ENCODE measurements at places on chromosomes 12 and 14.

- DNase-seq: no peak
Observed at GRCh38 chr14:49641697-49642129, 6.7 kb upstream of the DNAAF2 start.

DNA sequence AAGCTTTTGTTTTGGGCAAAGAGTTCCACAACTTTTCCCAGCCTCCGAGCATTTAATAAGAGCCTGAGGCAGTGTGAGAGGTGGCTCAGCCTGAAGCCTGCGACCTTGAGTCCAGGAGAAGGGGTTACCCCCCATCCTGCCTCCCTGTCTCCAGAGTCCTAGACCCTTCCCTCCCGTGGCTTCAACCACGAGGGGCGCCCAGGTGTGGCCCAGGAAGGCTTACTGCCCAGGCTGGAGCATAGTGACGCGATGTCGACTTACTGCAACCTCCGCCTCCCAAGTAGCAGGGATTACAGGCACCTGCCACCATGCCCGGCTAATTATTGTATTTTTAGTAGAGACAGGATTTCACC, 641 bp downstream of the LRRC43 start:
- no peak for DNase-seq

DNA sequence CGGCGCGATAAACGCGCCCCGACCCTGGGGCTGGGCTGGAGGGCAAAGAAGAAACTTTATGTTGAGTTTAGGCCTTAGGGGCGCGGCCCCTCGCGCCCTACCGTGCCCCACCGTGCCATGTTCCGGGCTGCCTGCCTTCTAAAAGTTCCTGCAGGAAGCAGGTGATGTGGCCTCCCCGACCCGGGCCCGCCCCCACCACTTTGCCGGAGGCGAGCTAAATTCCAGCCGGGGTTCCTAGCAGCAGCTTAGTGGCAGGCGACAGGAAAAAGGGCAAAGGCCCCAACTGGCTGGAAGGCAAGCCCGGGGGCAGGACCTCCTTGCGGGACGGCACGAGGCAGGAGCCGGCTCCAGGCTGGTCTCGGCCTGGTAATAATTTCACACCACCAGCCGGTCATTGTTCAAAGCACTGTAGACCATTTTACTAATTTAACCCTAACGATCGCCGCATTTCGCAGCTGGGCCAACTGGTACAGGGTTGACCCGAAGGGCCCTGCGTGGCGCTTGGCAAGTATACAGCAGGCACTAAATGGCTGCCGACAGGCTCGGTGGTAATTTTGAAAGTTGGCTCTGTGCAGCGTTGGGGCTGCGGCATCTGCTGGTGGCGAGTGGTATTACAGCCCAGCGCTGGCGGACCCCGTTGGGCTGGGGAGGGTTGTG, 895 bp upstream of the CCDC88C start:
- peak; percentile 40 for DNase-seq

DNA sequence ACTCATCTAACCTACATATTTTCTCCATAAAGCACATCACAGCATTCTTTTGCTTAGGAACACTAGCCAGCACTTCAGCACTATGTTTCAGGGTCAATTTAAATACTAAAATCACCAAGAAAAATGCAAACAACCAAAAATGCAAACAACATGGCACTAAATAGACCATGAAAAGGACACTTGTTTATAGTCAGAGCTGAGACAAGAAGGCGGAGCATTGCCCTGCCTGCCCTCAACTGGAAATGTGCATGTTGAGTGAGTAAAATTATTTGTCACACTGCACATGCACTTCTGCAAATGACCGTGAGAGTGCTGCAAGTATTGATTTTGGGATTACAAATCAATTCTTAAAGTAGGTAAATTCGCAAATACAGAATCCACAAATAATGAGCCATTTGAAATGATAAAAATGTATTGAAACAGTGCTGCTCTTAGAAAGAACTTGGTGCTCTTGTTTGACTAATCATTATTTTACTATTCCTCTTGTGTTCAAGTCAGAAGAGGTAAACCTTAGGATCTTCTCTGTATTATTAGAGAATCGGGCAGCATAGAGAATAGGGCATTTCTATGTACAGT, 34.8 kb downstream of the CFAP251 start:
- no peak for DNase-seq

- DNase-seq: peak; percentile 10
Observed at GRCh38 chr12:24229031-24229700, 279.7 kb upstream of the SOX5 start.

Data from right lung (tissue), 10 donors.